ENCODE measurements at places on chromosomes 2 and 18.

GRCh38 chr18:72762515-72763122, 105.2 kb downstream of the NETO1 start:
- no peak for DNase-seq

DNA sequence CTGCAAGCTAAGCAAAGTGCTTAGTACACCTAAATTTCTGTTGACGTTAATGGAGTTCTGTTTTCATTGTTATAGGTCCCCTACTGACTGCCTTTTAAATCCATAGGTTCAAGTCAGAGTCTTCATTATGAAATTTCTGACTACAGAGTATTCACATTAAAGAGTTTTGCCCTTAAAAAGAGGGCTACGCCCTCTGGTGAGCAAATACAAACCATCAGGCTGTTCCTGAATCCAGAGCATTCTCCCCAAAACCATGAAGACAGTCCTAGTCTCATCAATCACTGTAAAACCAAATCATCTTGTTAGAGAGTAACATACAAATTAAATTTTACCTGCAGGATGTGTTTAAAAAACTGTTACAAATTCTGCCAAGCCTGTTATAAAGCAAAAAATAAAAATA, 1091.7 kb downstream of the TDRD15 start:
- DNase-seq: no peak

- DNase-seq: no peak
Measured at GRCh38 chr18:44467718-44468117, 213.0 kb upstream of the SETBP1 start.

DNA sequence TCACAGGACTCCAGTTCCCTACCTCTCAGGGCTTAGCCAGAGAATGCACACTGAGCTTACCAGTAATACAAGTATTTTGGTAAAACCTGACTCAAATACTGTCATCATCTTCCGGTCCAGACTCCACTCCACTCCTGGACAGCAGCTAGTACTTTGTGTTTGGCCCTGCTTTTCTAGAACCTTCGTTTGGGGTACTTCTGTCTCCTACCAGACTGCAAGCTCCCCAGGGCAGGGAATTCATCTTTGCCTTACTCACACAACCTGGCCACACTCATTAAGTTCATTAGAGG, 108.9 kb upstream of the CDC42EP3 start:
- DNase-seq: no peak

- no peak for DNase-seq
Measured at GRCh38 chr18:8834881-8835280, 129.5 kb downstream of the MTCL1 start.

DNA sequence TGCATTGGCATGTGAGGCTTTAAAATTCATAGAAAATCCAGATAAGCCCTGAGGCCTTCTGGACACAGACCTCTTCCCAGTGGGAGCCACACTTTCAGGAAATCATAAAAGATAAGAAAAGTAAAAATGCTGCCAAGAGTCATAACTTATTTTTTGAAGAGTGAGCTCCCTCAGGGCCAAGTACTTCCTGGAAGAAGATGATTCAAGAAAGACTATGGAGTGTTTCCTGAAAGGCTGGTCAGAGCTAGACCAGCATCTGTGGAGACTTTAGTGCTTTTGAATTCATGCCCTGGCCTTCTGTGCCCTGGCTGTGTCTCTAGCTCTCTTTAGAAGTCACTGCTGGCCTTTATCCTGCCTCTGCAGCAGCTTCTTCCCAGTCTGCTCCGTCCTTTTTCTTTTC, 6.4 kb upstream of the XDH start:
- no peak for DNase-seq

GRCh38 chr2:101300836-101301235, 7.7 kb downstream of the RNF149 start:
- DNase-seq: no peak

DNA sequence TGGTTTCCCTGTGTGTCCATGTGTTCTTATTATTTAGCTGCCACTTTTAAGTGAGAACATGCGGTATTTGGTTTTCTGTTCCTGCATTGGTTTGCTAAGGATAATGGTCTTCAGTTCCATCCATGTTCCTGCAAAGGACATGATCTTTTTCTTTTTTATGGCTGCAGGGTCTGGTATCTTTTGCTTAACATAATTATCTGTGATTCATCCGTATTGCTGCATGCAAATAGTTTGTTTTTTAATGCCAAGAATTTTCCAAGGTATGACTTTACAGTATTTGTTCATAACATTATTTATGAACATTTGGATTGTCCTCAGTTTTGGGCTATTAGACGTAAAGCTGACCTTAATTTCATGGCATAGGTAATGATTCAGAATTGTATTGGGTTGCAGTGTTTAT, 17.8 kb downstream of the GIGYF2 start:
- no peak for DNase-seq

DNA sequence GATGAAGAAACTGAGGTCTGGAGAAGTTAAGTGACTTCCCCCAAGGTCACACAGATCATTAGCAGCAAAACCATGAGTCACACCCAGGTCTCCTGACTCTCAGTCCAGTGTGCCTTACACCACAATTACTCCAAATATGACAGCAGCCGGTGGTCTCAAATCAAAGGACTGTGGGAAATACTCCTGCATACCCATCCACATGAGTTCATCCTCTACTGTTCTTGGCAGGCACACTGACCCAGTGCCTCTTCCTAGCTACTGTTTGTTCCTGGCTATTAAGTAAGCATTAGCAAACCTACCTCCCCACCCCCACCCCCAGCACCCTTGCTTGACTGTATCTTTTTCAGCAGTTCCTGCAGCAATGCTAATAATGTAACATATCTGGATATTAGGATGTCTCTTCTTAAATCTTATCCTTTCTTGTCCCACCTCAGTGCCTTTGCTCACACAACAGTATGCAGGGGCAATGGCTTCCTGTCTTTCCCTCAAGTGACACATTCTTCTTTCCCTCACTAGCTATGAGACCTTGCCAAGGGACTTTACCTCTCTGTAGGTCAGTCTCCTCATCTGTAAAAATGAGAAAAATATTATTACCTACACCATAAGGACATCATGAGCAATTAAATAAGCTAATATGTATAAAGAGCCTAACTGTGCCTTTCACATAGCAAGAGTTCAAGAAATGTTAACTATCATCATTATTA, 46.2 kb downstream of the FAM98A start:
- no peak for DNase-seq

DNA sequence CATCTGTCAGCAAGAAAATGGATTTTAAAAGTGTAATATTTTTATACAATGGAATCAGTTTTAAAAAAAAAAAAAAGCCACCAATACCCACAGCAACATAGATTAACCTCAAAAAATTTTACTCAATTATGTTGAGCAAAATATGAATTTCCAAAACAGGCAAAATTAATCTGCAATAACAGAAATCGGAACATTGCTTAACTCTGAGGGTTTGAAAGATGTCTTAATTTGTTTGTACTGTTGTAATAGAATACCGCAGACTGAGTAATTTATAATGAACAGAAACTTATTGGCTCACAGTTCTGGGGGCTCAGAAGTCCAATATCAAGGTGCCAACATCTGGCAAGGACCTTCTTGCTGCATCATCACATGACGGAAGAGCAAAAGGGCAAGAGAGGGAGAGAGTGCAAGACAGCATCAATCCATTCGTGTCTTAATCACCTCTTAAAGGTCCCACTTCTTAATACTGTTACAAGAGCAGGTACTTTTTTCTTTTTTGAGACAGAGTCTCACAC, 31.8 kb upstream of the TNFAIP6 start:
- DNase-seq: no peak

- no peak for DNase-seq
Measured at GRCh38 chr2:209114588-209115240, 309.1 kb upstream of the MAP2 start.

- DNase-seq: no peak
Measured at GRCh38 chr2:86014493-86014892, 91.2 kb downstream of the POLR1A start.

DNA sequence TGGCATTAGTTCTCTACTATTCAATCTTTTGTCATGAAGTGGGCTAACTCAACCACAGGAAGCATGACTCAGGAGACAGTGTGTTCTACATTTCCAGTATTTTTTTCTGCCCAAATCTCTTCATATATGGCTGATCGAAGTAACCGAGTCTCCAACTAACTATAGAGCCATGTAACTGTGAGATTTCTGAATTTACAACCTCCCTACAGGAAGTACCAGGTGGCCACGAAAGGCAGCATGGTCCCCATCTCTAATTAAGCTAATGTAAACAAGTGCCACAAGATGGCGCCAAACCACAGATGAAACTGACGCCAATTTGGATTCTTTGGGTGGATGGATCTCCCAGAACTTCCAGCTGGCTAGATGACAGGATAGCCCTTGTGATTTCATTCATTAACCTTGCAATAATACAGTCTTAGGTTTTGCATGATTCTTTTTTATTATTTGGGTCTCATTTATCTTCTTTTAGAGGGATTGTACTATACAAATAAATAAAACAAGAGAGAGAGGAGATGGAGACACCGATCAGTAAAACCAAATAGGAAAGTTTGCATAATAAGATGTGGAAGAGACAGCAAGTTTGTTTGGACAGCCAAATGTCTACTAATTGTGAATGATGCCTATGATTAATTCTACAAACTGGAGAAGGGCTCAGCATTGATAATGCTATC, 18.3 kb upstream of the ARHGAP15 start:
- DNase-seq: peak; percentile 48

DNA sequence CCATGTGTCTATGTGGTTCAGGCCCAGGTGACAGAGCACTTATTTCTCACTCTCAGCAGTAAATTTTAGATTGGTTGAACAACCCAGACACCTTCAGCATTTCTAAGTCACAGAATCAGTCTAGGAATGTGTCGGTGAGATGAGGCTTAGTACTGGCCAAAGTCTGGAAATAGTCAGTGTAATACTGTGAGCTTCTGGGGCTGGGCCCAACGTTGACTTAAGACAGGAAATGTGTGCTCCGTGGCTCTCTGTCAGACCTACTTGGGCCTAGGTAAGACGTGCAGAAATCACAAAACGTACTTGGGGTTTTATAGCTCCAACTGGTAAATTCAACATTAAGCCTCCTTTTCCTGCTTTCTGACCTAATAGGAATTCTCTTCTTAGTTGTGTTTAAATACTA, 160.3 kb upstream of the COL3A1 start:
- DNase-seq: no peak

- no peak for DNase-seq
Measured at GRCh38 chr18:24631243-24632025, 171.0 kb downstream of the HRH4 start.

- no peak for DNase-seq
Measured at GRCh38 chr2:10534514-10535250, 86.6 kb upstream of the ODC1 start.

DNA sequence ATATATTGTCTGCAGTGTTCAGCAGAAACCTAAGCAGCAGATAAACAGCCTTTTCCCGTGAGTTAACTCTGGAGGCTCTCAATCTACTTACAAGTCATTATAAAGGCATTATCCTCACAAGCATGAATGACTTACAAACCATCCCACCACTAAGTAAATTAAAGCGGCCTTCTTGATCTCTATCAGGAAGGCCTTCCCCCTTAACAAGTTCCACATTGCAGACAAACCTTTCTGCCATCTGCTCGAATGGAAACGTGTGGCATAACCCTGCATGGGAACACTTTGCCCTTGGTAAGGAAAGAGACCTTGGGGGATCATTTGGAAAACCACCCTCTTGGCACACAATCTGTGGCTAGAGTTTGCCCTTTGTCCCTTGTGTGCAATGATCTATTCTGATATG, 199.5 kb downstream of the OSR1 start:
- DNase-seq: no peak

- no peak for DNase-seq
Measured at GRCh38 chr18:25639596-25639995, 287.6 kb upstream of the ZNF521 start.

- no peak for DNase-seq
Measured at GRCh38 chr2:227219312-227220105, 55.1 kb downstream of the COL4A3 start.

GRCh38 chr2:62197011-62197924, 1.4 kb downstream of the B3GNT2 start:
- no peak for DNase-seq

DNA sequence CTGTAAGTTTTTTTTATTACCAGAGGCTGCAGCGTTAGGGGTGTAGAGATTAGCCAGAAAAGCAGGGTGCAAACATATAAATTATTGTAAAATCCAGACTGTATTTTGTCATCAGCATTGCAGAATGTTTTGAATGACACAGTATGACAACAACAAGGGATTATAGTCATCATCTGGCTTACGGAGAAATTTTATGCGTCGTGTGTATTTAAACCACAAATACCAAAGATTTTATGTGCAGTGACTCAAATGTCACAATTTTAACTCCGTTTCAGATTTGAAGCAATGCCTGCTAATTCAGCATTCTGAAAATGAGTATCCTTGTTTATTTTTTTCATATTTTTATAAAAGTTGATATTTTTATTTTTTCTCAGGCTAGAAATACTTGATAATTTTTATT, 19.4 kb upstream of the TMX3 start:
- no peak for DNase-seq

DNA sequence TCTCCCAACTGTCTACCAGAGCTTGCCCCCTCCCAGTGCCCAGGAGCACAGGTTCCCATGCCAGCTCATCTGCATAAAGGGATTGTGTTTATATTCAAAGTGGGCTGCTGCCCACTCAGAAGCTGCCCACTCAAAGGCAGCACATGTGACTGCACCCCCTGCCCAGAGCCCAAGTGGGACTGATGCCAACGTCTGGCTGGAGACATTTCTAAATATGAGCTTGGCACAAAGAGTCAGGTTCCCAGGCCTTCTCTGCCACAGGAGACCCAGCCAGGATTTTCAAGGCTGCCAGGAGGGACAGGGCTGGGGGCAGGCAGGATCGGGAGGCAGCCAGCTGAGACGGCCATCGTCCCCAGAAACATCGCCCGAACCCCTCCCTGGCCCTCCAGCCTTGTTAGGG, 67.1 kb downstream of the ZBTB7C start:
- DNase-seq: no peak

- DNase-seq: no peak
Measured at GRCh38 chr2:71476495-71476894, 23.1 kb downstream of the DYSF start.

DNA sequence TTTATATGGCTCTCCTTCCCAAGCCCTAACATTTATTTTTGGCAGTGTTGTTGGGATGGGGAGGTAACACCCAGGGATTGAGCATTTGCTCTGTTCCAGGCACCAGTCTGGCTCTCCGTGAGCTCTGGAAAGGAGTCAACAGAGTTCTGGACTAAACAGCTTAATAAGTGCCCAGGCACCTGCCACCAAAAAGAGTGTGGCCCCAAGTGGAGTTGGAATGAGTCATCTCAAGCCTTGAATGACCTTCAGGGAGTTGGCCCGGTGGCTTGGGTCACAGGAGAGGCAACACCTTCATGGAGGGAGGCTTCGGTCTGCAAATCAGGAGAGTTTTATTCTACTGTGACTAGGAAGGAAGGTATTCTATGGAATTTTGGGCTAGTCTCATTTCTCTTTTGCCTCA, 203.2 kb downstream of the DLGAP1 start:
- no peak for DNase-seq

All from stimulated activated CD4-positive, alpha-beta T cell treated with anti-CD3 and anti-CD28 coated beads, TNF-alpha, amount 100 ng/mL, for 24 hours (primary cell).